ENCODE measurements at places on chromosomes 5 and 9.

GRCh38 chr5:52821901-52822300 is 34.2 kb downstream of the ITGA1 start:
- no peak for DNase-seq

GRCh38 chr9:78493166-78493742 is 196.3 kb downstream of the PSAT1 start:
- DNase-seq = no peak

DNA sequence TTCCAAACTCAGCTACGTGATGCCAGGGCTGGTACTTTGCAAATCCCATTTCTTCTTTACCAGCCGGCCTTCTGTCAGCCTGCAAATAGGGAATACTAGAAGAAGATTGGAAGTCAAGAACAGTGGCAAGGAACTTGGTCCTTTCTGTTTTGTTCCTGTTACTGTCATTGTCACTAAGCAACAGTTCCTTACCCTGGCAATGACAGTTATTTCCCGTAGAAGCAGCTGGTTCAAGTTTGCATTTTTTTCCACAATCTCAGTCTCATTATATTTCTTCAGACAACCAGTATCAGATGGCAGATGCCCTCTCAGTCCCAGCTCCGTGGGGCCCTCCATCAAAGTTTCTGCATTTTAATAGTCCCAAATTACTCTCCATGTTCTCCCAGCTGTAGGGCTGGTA is 9.1 kb upstream of the C1QTNF2 start:
- no peak for DNase-seq

- DNase-seq = no peak
These were observed at the start of gene TOR4A for GRCh38 chr9:137277329-137278041. Gene TOR4A, plus strand, starts transcription at chr9:137277726. Its CDS starts 964 bp downstream, at chr9:137278690.

- no peak for DNase-seq
These were observed 97.2 kb downstream of the MVB12B start for GRCh38 chr9:126423916-126424185.

DNA sequence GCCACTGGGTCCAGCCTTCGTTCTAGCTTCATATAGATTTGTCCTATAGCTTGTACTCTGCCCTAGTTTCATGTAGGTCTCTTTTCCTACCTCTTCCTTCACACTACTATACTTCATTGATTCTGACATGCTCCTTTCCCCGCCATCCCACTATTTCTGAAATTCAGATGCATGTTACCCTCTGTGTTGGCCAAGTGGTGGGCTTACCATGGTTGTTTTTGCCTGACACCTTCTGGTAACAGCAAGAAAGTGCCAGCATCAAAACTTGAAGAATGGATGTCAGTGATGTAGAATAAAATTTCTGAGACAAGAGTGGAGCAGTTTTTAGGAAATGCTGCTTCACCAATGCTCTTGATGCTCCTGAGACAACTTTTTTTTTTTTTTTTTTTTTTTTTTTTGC is 19.5 kb upstream of the SERINC5 start:
- no peak for DNase-seq

- DNase-seq = no peak
These were observed 123.3 kb downstream of the ZSWIM6 start for GRCh38 chr5:61455179-61456006.

- DNase-seq = no peak
These were observed 305.6 kb downstream of the NR2F1-AS1 start for GRCh38 chr5:93275376-93275775.

All from activated T-helper 1 cell treated with anti-CD3 and anti-CD28 coated beads, Interleukin-2, amount 50 U/mL, for 16 hours (primary cell).